ENCODE measurements at places on chromosomes 1 and 21. TPM values are rescaled to one million over a fixed set of nuclear protein-coding genes. Genes with fewer than 3 reads are reported as not detected.

The OR14K1 gene
- not detected for polyA plus RNA-seq

The HIVEP3 gene
- polyA plus RNA-seq, result 0.62 TPM

The GPA33 gene
- polyA plus RNA-seq, result 0.35 TPM

The TSPAN1 gene
- not detected for polyA plus RNA-seq

The ZC3H11A gene
- 58.3 TPM for polyA plus RNA-seq

The FAM177B gene
- not detected for polyA plus RNA-seq

The TRIM67 gene
- polyA plus RNA-seq, result not detected

The DENND1B gene
- 14.9 TPM for polyA plus RNA-seq

The LCE1C gene
- not detected for polyA plus RNA-seq

The NUCKS1 gene
- polyA plus RNA-seq, result 47.0 TPM

The FLVCR1 gene
- polyA plus RNA-seq, result 7.8 TPM

The RPRD2 gene
- polyA plus RNA-seq, result 36.1 TPM

The BTBD8 gene
- polyA plus RNA-seq, result 2.7 TPM

The UTP25 gene
- polyA plus RNA-seq, result 3.5 TPM

The KRTAP11-1 gene
- polyA plus RNA-seq, result not detected
